ENCODE measurements at places on chromosomes 11 and 22.

- no peak for DNase-seq
Measured at GRCh38 chr22:36862251-36863242, 1.7 kb downstream of the NCF4 start.

DNA sequence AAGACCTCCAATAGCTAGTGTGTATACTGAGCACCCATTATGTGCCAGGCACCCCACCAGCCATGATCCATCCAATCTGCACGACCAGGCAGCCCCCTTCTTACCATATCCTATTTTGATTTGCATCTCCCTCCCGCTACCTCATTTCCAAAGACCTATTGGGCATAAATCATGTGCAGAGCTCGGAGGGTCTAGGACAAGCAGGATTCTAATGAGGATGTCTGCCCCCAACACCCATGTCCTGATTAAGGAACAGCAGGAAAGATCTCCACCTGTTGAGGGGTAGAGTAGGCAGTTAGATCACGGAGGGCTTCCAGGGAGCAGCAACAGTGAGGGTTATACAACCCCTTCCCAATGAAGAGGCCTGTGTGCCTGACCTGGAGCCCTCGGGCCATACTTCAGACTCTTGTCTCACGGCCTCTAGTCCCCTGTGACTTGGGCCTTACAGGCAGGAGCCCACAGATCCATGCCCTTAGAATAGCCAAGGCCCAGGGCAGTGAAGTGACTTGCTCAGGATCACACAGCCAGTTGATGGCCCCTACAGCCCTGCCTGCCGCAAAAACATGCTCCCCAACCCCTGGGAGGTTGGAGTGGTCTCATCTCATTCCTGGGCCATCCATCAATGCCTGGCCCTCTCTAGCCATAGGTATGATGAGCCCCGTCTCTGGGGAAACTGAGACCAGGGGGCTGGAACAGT is 3.5 kb downstream of the RAB3IL1 start:
- no peak for DNase-seq

DNA sequence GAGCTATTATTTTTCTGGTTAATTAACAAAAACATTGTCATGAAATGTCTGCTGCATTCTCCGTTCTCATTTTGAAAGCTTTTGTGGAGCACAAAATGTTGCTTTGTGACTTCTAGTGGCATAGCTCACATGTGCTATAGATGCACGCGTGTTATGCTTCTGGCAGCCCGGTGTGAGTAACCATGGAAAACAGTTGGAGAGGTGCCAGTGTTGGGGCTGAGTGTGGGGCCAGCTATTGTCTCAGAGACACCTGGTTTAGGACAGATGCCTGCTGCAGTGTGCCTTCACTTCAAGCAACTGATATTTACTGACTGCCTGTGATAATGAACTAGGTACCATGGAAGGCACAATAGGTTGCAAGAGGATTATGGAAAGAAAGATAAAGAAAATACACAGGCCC is 760.6 kb downstream of the NTM start:
- DNase-seq: no peak

DNA sequence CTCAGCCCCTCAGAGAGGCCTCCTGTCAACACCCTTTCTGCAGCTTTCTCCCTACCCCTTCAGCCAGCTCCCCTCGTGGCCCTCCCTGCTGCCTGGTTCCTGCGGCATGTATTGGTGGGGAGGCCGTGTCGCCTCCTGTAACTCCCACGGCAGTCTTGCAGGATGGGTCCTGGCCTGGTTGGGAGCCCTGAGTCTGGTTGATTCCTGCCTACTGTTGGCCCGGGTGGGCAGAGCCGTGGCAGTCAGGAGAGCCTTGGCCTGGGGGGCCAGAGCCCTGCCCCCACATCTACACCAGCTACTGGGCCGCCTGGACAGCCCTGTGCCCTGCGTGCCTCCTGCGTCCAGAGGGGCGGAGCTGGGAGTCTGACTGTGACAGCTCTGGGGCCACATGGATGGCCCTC is 30.3 kb upstream of the GRAMD4 start:
- DNase-seq: no peak

GRCh38 chr11:93652161-93652597 is 9.3 kb upstream of the CEP295 start:
- DNase-seq: no peak

DNA sequence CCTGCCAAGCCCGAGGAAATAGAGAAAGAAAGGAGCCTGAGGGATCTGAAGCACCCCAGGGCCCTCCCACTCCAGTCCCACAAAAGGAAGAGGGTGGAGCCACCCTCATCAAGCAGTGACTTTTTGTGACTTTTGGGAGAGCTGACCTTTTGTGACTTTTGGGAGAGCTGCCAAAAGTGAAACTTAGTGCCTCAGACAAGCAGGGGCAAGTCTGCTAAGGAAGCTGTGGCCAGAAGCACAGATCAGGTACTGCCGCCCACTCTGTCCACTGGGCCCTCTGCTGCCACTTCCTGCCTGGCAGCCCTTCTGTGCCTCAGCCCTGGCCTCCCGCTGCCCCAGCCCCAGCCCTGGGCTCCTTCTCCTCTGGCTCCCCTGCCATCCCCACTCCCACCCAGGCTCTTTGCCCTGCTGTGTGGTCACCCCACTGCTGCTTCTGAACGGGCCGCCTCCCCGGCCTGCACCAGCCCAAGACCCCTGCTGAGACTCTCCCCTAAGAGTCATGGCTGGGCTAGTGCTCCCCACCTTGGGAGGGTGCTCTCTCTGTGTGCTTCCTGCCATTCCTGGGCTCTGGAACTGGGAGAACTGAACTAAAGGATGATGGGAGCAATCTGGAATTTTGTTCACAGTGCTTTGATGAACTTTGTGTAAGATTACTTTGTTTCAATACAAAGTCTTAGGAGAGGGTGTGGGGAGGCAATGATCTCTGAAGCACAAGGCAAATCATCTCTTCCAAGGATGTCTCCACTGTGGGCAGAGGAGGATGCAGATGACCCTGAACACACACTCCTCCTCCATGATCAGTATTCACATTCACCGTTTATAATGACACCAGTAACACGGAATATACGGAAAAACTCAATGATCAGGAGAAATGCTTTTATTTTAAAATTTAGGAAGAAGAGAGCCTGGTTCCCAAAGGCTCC is at the start of gene APOBEC3H:
Gene APOBEC3H (plus strand): TSS at position 147 of the 923 bp plus-strand sequence. CDS start 3,035 bp downstream, outside the sequence.
- DNase-seq: no peak

DNA sequence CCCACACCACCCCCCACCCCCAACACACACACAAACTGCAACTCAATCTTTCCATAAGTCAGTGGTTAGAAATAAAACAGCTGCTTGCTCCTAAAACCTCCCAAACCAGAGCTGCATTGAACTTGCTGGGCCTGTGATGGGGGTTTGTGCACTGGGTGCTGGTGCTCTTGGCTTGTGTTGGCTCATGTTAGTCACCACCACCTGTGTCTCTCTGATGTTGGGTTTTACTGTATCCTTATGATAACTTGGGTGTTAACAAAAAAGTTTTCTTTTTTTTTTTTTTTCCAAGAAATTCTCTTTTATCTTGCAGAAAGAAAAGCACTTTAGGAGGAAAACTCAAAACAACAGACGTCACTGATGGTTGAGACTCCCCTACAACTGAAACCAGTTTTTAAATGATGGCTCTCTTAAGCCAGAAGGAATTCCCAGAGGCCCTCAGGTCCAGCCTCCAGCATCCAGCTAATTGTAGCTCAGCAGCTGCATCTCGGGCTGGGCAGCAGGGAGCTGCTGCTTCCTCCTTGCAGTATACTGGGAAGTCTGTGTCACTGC is 79.9 kb upstream of the DRD2 start:
- DNase-seq: no peak

DNA sequence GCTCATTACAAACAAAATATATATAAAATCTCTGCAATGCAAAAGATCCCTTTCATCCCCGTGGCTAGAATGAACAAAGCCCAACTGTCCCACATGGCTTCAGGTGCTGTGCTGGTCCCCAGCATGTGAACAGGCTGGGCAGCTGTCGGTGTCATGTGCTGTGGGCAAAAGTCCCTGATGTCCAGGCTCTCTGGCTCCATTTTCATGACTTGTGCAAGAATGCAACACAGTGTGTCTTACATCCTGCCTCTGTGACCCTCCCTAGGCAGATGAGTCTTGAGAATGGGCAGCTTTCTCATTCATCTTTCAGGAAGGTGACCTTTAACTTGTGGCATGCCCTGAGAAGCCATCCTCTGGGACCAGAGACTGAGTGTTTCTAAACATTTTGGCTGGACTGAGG is 14.5 kb downstream of the GUCD1 start:
- DNase-seq: no peak

GRCh38 chr11:76769645-76770586 is 13.2 kb upstream of the TSKU start:
- DNase-seq: no peak

DNA sequence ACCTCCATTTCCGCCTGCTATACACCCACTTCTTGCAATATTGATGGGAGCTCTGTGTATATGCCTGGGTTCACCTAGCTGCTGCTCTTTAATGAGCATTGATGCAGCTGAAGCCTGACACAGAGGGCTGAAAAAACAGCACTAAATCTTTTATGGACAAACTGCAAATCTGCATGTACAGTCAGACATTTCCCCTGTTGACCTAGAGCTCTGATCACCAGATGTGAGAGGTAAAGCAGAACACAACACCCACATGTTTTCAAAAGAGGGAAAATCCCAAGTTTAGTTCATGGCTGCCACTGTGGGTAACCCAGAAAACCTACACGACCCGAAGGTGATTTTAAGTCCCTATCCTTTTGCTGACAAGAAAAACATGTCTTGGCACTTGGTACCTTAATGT is 303.0 kb upstream of the PITPNB start:
- no peak for DNase-seq

DNA sequence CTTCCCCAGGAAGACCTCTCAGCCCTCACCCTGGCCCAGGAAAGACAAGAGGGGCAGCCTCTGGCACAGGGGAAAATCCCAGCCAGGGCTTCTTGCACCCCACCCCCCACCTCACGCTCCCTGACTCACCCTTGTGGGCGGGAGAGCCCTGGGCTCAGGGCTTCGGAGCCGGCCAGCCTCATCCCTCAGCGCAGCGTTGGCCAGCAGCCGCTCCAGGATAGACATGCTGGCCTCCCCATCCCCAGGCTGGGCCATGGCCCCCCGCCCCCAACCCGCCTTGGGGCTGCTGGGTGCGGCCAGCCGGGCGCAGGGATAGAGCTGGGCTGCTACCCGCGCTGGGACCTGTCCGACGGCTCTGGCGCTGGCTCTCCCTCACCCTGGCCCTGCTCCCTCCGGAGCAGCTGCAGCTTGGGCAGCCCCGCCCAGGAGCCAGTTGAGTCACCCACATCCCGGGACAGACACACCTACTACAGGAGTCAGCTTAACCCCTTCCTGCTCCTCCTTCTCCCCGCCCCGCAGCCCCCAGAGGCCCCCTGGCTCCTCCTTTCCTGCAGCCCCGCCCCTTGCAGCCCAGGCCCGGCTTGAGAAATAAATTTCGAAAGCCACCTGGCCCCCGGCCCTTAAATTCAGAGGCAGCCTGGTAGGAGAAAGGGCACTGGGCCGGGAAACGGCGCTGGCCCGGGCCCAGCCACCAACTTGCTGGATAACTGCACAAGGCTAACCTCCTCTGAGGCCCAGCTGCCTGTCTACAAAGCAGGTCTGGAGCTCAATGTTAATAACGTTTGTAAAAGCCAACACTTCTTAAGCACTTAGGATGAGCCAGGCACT is 13.4 kb downstream of the TNKS1BP1 start:
- DNase-seq: peak; percentile 88

DNA sequence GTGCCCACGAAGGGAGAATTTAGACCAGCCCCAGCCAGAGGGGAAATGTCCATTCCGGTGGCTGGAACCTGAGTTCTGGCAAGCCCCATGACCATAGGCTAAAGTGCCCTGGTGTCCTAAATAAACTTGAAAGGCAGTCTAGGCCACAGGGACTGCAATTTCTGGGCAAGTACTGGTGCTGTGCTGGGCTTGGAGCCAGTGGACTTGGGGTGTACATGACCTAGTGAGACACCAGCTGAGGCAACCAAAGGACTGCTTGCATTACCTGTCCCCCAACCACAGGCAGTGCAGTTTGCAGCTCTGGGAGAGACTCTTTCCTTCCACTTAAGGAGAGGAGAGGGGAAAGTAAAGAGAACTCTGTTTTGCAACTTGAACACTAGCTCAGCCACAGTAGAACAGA is 23.7 kb downstream of the RRP8 start:
- no peak for DNase-seq

DNA sequence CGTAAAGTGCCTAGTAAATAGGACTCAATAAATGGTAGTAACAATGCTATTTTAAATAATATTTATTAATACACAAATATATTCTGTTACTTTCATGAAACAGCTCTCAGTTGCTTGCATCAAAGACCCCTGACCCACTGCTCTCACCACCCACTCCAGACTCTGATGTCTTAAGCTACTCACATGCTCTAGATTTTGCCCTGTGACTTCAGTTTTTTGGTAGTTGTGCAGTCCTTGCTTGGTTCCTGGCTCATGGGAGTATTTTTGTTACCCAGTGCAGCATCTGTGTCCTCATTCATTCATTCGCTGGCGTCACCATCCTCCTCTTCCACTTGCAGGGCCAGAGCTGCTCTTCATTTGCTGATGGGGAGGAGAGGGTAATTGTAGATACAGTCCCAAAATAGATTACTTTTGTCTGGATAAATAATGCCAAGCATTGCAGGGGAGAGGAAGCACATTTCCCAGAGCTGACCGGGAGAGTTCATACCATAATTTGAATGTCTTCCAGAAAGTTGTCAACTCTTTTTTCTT is 12.7 kb downstream of the MRPL48 start:
- no peak for DNase-seq

- no peak for DNase-seq
Measured at GRCh38 chr22:49228431-49229037, 599.1 kb downstream of the BRD1 start.

GRCh38 chr22:26822313-26822712 is 164.9 kb downstream of the MIAT start:
- no peak for DNase-seq

GRCh38 chr11:12832480-12833224 is 158.4 kb downstream of the TEAD1 start:
- DNase-seq: no peak

DNA sequence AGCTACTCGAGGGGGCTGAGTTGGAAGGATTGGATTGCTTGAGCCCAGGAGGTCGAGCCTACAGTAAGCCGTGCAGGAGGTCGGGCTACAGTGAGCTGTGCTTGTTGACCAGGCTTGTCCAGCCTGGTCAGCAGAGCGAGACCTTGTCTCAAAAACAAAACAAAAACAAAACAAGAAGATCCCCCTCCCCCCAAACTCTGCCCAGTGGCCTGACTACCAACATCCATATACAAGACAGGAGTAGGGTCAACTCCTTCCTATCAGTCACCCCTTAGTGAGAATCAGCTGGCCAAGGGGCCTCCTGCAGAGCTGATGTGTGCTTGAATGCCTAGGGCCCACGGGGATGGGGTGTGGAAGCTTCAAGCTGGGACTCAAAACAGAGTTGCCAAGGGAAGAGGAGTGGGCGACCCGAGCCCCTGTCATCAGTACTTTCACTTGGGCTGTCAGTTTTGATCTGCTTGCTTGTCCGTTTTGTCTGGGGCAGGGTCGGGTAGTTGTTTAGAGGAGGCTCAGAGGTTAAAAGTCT is 942 bp upstream of the TSPAN18 start:
- DNase-seq: no peak

Data from amniotic stem cell (primary cell).